Right renal pelvis (tissue), 4 donors: ENCODE measurements at places on chromosomes 2 and 18. TPM values are rescaled to one million over a fixed set of nuclear protein-coding genes. Genes with fewer than 3 reads are reported as not detected.

- DNase-seq = no peak
These were observed 340 bp downstream of the SLC40A1 start for GRCh38 chr2:189580241-189580651.

MORN2 gene
- polyA plus RNA-seq = 51.4 TPM

DNA sequence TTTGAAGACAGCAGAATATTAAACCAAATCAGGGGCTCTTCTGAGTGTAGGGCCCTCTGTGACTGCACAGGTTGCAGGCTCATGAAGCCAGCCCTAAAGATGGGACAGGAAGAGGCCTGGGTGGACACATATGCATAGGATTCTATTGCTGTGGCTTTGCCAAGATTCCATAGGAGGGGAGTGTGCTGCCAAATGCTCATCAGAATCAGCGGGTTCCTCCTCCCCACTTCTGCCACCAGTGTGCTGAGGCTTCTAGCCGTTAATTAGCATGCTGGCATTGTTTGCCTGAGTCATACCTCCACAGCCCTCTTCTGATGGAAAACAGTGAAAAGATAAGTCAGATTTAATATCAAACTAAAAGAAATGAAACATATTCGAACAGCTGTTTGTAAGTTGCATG is 103.9 kb upstream of the TMEFF2 start:
- DNase-seq = no peak

- no peak for DNase-seq
These were observed 15.3 kb downstream of the MTX2 start for GRCh38 chr2:176284461-176285049.

RGPD4 gene
- polyA plus RNA-seq = 0.04 TPM

EN1 gene
- polyA plus RNA-seq = not detected

DNA sequence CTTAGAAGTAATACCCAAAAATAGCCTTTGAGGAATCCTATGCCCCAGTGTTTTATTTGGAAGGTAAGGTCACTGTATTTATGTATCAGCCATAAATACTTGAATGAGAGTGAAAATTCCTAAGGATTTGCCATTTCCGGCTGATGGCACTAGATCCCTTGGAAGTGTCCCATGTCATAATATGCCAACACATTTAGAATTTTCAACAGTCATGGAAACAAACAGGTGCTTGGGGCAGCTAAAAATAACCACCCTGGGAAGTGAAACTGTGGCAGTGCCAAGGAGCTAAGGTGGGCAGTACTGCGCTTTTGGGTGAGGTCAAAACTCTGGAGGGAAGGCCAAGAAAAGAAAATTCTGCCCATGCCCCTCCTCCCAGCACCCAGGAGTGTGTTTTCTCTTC is 80.2 kb downstream of the TCF7L1 start:
- no peak for DNase-seq

LAMA3 gene
- polyA plus RNA-seq = 2.2 TPM

DNA sequence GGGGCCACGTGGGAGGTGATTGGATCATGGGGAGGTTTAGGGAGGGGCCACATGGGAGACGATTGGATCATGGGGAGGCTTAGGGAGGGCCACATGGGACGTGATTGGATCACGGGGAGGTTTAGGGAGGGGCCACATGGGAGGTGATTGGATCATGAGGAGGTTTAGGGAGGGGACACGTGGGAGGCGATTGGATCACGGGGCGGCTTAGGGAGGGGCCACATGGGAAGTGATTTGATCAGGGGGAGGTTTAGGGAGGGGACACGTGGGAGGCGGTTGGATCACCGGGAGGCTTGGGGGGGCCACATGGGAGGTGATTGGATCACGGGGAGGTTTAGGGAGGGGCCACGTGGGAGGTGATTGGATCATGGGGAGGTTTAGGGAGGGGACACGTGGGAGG is 22.5 kb upstream of the SALL3 start:
- no peak for DNase-seq

DNA sequence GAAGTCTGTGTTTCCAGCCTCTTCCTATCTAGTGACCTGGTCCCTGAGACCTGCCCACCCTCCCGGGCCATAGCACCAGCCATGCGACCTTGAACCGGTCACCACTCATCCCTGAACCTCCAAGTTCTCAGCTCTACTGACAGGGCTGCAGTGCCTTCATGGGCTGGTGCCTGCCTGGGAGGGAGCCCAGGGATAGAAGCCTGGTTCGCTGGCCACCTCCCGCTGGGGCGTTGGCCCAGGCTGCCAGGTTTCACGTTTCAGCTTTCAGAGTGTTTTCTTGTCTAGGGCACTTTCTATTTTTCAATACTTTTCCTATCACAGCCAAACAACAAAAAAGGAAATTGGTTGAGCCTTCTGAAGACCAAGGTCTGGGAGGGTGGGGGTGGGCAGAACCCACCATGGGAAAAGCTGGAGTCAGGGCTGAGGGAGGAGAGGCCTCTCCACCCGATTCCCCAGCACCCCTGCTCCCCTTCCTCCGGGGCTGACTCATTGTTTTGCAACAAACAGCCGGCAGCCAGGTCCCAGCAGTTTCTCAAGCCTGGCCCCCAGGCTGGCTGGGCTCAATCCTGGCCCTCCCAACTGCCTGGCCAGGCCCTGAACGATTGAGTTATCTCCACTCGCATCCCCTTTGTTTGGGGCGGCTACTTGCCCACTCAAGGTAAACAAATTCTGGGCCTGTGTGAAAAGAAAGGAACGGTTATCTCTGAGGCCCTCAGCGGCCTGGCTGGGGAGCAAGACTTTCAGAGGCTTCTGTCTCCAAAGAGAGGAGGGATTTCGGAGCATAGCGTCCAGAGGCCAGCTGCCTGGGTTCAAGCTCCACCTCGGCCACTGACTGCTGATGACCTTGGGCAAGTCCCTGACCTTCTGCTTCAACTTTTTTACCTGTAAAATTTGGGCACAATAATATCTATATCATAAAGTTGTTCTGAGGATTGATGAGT is 47.5 kb downstream of the ZFP36L2 start:
- DNase-seq = no peak

DNA sequence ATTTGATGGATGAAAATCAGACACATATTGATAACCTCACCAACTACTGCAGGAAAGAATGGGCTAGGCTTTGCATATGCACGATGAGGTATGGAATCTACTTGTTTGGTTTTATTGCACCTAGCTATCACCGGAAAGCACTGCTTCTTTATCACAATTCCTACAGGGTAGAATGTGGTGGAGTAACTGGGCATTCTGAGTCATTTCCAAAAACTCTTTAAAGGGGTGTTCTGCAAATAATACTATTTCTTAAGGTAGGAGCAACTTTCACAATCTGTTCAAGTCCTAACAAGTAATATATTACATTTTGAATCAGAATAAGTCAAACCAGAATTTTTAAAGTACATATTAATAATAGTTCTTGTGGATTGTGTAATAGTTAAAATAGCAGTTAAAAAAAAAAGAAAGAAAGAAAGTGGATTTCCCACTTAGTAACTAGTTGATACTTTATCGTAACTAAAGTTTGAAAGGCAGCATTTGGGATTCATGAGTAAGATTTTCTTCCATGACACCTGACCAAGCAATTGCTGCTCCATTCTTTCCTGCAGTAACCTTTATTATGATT is 40.5 kb downstream of the INO80C start:
- DNase-seq = no peak

CCDC68 gene
- 9.6 TPM for polyA plus RNA-seq

GRCh38 chr2:11344956-11345677 is 681 bp upstream of the ROCK2 start:
- peak; percentile 52 for DNase-seq

GALNT13 gene
- polyA plus RNA-seq = 2.3 TPM

GRCh38 chr2:120528693-120529076 is 182.7 kb downstream of the INHBB start:
- no peak for DNase-seq

DNA sequence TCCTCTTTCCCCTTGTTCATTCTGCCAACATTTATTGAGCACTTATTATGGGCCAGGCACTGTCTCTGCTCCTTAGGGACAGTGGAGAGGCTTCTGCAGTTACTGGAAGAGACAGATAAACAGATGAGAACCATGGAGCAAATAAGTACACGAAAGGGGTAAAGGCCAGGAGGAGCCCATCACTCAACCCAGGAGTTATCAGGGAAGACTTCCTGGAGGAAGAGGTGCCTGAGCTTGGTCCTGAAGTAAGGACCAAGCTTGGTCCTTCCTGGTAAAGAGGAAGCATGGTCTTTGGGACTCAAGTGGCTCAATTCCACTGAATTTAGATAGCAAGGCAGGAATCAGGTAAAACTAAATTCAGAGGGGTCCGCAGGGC is 1.7 kb downstream of the ACTG2 start:
- no peak for DNase-seq

DNA sequence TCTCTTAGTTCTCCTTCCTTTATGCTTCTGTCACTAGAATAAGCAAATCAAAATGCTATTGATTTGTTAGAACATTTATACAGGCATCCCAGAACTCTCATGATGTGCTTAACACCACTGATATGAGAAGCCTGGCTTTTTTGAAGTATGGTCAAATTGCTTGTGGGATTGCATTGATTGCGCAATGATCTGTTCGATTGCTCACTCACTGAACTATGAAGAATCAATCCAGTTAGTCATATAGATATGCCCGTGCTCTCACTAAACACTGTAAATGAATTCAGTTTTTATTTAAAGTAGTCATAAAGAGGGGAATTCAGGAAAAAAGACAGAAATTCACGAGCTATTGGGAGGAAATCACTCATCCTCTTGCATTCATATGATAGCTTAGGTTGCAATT is 1237.8 kb downstream of the SUCLG1 start:
- DNase-seq = no peak

- no peak for DNase-seq
These were observed 309.6 kb downstream of the LRRTM1 start for GRCh38 chr2:79994965-79995364.

EMILIN2 gene
- 13.1 TPM for polyA plus RNA-seq

DNA sequence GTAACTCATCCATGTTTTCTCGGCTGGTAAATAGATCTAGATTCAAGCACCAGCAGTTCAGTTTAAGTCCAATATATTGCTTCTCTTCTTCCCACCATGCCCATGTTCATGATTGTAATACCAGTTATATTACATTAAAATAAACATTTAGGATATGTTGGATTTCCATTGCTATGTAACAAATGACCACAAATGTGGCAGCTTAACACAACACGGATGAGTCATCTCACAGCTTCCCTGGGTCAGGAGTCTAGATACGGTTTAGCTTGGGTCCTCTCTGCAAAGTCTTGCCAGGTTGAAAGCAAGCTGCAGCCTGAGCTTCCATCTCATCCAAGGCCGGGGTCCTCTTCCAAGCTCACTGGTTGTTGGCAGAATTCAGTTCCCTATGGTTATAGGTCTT is 39.4 kb upstream of the SMAD2 start:
- no peak for DNase-seq

DNA sequence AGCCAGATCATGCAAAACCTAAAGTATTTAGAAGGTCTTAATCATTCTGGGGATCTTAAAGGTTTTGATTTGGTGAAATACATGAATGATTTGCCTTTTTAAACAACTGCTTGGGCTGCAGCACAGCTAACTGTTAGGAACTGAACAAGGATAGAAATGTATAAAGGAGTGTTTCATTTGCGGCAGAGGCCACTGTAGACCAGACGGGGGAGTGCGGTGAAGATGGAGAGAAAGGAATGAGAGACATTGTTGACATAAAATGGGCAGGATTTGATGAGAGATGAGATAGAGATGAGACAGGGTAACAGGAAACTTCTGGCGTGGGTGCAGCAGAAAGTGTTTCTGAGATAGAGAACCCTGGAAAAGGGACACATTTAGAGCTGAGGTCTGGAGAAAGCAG is 308.1 kb downstream of the TMX3 start:
- DNase-seq = no peak

GRCh38 chr2:105055613-105056012 is 17.7 kb downstream of the MRPS9 start:
- DNase-seq = no peak

TDRD15 gene
- not detected for polyA plus RNA-seq

INHBB gene
- 0.17 TPM for polyA plus RNA-seq

DNA sequence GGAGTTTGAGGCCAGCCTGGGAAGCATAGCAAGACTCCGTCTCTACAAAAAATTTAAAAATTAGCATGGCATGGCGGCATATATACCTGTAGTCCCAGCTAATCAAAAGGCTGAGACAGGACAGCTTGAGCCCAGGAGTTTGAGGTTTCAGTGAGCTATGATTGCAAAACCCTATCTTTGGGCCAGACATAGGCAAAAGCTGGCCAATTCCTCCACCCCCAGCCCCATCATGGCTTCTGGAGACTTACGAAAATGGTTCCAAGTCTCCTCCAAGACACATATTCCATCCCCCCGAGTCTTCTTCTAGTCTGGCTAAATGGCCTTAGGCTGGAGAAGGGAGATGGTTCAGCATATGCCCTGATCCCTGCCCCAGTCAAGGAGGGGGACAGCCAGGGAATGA is 172.8 kb upstream of the HAAO start:
- no peak for DNase-seq

DNA sequence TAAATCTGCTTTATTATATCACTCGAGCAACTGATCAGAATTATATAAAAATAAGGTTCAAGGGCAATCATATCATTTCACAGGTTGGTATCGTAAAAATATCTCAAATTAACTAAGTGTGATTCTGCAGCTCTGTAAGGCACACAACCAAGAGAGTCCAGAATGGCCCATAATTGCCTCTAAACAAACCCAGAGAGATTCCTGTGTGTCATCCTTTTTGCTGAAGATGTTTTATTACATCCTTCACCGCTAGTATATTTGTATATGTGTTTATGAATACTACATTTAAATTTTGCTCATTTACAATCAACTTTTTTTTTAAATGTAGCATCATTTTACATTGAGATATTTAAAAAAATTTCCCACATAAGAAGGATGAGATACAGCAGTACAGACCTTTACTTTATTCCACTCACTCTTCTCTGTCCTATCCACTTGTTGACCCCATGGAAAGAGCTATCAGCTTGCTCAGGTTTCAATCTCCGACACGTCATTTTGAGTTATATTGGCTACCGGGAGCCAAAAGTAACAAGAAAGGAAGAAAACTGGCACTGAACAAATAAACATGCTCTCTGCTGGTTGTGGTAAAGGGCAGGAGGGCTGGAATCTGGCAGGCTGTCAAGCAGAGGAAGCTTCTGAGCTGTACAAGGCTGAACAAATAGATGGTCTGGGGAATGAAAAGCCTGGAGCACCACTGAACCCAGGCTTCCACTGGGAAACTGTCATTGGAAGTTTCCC is 23.1 kb downstream of the PLA2R1 start:
- DNase-seq = no peak

DNA sequence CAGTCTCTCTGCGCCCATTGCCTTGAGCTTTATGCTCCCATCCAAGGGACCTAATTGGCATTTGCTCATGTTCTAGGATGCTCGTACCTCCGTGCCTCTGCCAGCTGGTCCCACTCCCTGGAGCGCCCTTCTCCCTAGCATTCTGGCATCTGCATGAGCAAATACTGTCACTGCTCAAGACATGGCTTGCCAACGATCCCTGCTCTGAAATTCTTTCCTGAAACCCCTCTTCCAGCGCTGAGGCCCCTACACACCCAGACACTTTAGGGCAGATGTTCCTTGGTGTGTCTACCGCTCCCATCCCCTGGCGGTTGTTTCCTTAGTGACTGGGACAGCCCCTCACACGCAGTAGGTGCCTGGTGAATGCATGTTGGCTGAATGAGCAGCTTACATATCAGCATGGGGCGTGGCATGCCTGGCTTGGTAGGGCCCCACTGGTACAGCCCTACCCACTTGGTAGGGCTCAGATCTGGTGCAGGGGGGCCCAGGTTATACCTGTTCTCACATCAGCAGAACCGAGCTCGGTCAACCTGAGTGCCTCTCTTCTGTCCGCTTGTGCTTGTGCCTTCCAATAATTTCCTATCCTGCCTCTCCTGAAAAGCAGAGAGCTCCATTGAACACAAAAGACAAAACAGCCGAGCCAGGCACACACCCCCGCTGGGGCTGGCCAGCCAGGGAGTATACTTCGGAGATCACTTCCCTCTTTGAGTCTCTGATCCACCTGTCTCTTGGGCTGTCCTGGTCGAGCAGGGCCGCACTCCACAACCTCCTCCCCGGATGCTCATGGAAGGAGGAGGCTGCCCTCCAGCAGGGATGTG is 59.2 kb downstream of the INHBB start:
- no peak for DNase-seq

TGFA gene
- polyA plus RNA-seq = 19.9 TPM
